ENCODE measurements at places on chromosomes 11 and 22.

- DNase-seq: no peak
Observed at GRCh38 chr22:22716136-22716665, 71.8 kb downstream of the GGTLC2 start.

GRCh38 chr22:19232623-19233022 lies 54.1 kb upstream of the SLC25A1 start:
- DNase-seq: no peak

DNA sequence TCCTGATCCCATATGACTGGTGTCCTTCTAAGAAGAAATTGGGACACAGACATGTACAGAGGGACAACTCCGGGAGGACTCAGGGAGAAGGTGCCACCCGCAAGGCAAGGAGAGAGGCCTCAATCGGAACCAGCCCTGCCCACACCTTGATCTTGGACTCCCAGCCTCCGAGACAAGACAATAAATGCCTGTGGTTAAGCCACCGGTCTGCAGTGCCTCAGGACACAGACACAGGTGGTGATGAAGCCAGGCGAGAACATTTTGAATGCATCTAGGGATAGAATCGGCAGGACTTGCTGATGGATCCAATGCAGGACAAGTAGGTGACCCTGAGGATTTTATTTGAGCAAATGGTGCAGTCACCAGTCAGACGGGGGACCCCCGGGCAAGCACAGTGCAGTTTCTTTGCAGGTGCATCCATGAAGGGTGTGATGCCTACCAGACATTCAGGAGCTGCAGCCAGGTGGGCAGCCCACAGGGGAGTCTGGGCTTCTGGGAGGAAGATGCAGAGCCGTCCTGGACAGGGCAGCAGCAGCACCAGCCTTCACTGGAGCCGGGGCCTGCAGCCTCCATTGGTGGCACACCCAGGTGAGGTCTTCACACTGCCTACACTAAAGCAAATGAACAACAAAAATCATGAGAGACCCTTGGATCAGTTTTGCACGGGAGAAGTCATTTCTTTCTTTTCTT lies 20.2 kb upstream of the SEPTIN5 start:
- no peak for DNase-seq

DNA sequence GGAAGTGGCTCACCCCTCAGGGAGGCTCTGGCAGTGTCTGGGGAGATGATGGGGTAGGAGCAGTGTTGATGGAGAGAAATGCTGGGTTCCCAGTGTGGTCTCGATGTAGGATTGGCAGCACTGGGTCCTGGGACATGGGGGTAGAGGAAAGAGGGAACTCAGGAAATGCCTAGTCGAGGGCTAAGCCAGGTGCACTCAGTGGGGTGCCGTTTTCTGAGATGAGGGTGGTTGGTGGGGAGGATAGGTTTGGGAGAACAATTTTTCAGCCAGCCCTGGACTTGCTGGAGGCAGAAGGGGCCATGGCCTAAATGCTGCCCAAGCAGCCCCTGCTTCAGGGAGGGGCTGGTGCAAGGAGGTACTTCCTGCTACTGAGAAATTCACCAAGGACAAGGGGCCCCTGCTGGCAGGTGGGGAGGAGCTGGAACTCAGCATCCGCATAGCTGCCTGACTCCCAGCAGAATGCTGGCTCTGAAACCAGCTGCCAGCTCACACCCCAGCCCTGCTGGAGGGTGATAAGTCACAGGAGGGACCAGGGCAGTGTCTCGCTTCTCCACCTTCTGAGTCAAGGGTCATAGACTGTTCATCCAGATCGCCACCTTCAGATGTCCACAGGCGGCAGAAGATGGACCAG lies 6.0 kb downstream of the CCDC157 start:
- DNase-seq: no peak

GRCh38 chr11:95154514-95154913 lies 64.9 kb downstream of the ENDOD1 start:
- peak; percentile 49 for DNase-seq

DNA sequence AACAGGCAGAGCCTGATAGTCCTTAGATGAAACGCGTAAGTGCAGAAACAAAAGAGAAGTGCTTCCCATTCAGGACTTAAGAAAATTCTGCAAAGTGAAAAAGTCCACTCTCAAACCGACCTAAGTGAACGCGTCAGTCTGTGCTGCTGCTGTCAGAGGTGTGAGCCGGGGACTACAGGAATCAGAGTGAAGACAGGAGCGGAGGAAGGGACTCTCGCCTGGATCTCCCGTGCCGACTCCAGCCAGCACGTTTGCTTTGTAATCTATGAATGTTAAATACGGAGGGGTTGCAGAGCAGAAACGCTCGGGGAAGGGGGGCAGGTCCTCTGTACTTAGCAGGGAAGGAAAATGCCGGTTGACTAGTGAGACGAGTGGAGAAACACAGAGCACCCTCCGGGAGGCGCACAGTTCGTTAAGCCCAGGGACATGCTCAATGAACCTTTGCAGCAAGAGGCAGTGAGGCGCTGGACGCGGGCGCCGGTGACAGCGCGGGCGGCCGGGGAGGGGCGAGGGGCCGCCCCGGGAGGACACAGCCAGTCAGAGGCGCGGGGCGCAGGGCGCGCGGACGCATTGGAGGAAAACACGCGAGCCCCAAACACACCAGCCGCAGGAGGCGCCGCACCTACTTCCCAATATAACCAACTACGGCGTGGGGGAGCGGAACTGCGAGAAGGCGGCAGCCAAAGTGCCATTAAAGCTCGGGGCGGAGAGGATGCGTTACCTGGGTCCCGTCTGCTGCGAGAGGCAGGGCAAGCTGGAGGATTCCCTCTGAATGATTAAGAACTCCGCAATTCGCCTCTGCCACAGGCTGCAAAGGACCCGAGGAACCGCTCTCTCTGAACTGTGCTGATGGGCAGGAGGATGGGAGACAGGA lies at the start of gene CNTN5:
CNTN5 (plus strand) TSS at position 598 of the 874 bp plus-strand sequence.
- no peak for DNase-seq

DNA sequence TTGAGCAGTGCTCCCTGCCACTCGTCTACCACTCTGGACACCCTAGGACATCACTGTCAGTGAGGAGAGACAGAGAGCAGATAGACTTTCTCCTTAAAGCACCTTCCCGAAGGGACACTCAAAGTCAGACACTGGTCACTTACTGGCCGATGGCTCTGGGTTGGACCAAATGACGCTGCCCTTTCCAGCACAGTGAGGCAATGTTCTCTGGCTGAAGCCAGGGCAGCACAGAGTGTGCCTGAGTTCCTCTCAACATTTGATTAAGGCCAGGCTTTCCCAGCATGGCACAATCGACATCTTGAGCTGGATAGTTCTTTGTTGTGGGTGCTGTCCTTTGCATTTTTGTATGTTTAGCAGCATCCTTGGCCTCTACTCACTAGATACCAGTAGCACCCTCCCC lies 206.2 kb downstream of the CSNK2A3 start:
- DNase-seq: no peak

DNA sequence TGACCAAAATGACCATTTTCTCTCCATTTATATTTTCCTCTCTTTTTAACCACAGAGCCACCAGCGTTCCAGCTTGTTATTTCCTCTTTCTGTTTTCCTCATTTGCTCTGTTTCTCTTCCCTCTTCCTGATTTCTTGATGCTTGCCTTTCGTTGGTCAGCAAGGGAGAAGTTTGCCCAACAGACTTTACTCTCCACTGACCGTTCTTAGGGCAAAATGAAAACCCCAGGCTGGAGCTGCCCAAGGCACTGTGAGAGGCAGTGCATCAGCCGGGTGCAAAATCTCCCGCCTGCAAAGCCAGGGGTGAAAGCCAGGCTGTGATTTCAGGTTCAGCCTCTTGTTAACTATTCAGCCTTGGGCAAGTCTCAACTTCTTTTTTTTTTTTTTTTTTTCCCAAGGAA lies 26.1 kb upstream of the APLP2 start:
- no peak for DNase-seq

- DNase-seq: no peak
Observed at GRCh38 chr22:37911697-37912096, 5.6 kb downstream of the MICALL1 start.

DNA sequence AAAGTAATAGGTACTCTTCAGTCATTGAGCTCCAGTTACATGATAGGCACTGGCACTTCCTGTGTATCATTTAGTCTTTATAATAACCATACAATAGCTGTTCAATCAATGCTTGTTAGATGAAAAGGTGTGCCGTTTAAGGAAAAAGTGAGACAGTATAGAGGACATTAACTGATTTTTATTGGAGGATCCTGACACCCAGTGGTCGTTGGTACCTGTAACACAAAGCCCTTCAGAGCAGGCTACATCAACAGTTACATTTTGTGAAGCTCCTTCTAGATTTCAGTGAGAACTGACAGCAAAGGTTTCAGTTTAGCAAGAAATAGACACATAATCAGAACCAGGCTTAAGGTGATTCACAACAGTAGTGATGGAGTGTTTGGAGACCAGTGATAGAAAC lies 44.2 kb downstream of the CCDC81 start:
- no peak for DNase-seq

DNA sequence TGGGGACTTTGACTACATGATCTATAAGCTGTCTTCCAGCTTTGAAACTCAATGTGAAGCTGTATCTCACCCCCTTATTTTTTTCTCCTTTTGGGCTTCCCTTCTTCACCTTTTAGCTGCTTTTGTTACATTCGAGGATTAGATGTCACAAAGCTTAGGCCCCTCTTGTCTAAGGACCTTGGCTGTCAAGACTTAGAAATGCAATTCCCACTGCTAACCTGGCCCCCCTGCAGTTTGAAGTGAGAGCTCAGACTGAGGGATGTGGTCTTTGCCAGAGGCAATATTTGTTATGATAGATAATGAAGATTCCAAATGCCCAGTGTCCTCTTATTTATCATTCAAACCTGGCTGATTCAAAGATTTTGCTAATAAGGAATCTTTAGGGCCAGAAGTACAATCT lies 128.3 kb downstream of the ARL14EP start:
- no peak for DNase-seq

DNA sequence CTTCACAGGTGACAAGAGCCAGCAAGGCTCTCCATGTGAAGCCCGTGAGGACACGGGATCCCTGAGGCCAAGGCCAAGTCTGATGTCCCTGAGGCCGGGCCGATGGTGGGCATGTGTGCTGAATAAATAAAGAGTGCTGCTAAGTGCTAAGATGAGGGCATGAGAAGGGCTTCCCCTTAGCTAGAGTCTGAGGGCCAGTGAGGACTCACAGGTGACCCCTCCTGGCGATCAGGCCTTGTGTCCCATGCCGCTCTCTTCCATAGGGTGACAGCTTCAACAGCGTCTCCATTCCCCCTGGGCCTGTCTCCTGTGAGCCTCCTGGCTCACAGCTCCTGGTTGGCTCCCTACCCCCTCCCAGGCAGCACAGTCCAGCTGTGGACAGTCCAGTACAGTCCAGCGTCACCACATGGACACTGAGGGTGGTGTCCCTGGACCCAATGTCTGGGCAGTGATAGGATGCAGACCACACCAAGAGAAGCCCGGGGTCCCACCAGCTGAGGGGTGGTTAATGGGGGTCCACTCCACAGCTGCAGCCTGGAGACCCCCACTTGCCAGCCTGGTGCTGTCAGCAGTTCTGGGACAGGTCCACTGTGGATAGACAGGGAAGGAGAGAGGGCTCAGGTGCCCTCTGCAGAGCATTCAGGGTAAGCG lies 1033.2 kb downstream of the TBC1D22A start:
- DNase-seq: no peak
